ENCODE measurements at places on chromosomes 7 and 10.

- H3K36me3 ChIP-seq: no peaks in the 10 kb centered on the region
- DNase-seq: no peak
- peak overlapping the region; percentile 70 for H3K27ac ChIP-seq
- H3K27me3 ChIP-seq: no peaks in the 10 kb centered on the region
- H3K4me1 ChIP-seq: peaks cover 72% of the 10 kb centered on the region
- no peak overlapping the region for H3K4me3 ChIP-seq
These were observed 31.8 kb downstream of the SMURF1 start for GRCh38 chr7:99112097-99112496.

GRCh38 chr10:60176925-60177324, 212.8 kb downstream of the ANK3 start:
- no peaks in the 10 kb centered on the region for H3K4me1 ChIP-seq
- H3K27me3 ChIP-seq: no peaks in the 10 kb centered on the region
- no peak overlapping the region for H3K4me3 ChIP-seq
- DNase-seq: no peak

GRCh38 chr7:108263425-108263824, 133.3 kb upstream of the LAMB4 start:
- H3K4me3 ChIP-seq: no peak overlapping the region
- H3K4me1 ChIP-seq: no peaks in the 10 kb centered on the region
- H3K27ac ChIP-seq: no peak overlapping the region
- no peak for DNase-seq
- no peaks in the 10 kb centered on the region for H3K36me3 ChIP-seq

DNA sequence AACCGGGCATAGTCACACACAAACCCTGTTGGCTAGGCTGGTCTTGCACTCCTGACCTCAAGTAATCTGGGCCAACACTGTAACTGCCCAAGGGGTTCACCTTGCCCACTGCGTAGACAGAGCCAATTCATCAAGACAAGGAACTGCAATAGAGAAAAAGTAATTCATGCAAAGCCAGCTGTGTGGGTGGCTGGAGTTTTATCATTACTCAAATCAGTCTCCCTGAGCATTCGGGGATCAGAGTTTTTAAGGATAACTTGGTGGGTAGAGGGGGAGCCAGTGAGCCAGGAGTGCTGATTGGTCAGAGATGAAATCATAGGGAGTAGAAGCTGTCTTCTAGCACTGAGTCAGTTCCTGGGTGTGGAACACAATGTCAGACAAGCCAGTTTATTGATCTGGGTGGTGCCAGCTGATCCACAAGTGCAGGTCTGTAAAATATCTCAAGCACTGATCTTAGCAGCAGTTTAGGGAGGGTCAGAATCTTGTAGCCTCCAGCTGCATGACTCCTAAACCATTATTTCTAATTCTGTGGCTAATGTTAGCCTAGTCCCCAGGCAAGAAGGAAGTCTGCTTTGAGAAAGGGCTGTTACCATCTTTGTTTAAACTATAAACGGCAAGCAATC, 15.6 kb upstream of the FXYD4 start:
- H3K4me1 ChIP-seq: peaks cover 19% of the 10 kb centered on the region
- no peaks in the 10 kb centered on the region for H3K27me3 ChIP-seq
- H3K36me3 ChIP-seq: no peaks in the 10 kb centered on the region

- no peak overlapping the region for H3K27ac ChIP-seq
- H3K4me1 ChIP-seq: no peaks in the 10 kb centered on the region
- H3K27me3 ChIP-seq: no peaks in the 10 kb centered on the region
- no peak for DNase-seq
- H3K36me3 ChIP-seq: no peaks in the 10 kb centered on the region
These were observed 50.2 kb downstream of the KCNH2 start for GRCh38 chr7:150927956-150928344.

GRCh38 chr7:55185941-55186609, 167.3 kb downstream of the EGFR start:
- DNase-seq: no peak
- peak overlapping the region; percentile 40 for H3K27ac ChIP-seq

- H3K27me3 ChIP-seq: no peaks in the 10 kb centered on the region
- DNase-seq: no peak
- H3K36me3 ChIP-seq: peaks cover 14% of the 10 kb centered on the region
- H3K4me3 ChIP-seq: no peak overlapping the region
- peaks cover 5% of the 10 kb centered on the region for H3K4me1 ChIP-seq
These were observed 68.8 kb downstream of the NRP1 start for GRCh38 chr10:33265621-33266020.

DNA sequence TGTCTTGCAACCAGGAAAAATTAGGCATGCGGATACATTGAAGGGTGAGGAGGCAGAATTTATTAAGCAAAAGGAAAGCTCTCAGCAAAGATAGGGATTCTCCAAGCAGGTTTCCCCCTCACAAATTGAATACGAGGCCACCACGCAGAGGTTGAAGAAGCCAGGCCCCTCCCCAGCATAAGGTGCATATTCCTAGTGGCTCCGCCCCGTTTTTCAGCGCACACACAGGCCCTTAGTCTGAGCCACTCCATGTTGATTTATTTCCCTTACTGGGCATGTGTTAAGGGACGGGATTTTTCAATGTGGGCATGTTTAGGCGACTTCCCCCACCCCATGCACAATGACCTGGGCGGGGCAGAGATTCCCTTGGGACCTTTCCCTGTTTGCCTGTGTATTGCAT, 24.9 kb downstream of the PPP2R2D start:
- H3K27ac ChIP-seq: no peak overlapping the region
- H3K4me1 ChIP-seq: peaks cover 22% of the 10 kb centered on the region
- no peaks in the 10 kb centered on the region for H3K36me3 ChIP-seq
- H3K4me3 ChIP-seq: no peak overlapping the region

All from esophagus squamous epithelium (tissue), 5 donors.